Upper lobe of left lung (tissue), 6 donors: ENCODE measurements at places on chromosomes 1 and 21.
A peak's percentile ranks its signal among the peaks of the same experiment; 100 is the strongest.

DNA sequence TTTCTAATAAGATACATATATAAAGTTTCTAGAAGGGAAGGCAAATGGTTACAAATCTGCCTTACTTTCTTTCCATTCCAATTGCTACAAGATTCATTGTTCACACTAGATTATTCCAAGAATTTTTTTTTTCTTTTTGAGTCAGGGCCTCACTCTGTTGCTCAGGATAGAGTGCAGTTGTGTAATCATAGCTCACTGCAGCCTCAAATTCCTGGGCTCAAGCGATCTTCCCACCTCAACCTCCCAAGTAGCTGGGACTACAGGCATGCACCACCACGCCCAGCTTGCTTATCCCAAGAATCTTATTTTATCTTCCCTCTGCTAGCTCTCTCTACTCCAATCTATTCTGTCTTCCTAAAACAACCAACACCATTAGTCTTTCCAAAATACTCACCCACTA, 81.8 kb downstream of the KIAA0319L start:
- no peak for DNase-seq

GRCh38 chr1:152513081-152513480, 1.2 kb upstream of the CRCT1 start:
- DNase-seq: no peak

- no peak for DNase-seq
Measured at GRCh38 chr21:24045775-24046215, 1561.5 kb downstream of the MRPL39 start.

GRCh38 chr21:16192902-16193301, 463.1 kb downstream of the USP25 start:
- DNase-seq: no peak

DNA sequence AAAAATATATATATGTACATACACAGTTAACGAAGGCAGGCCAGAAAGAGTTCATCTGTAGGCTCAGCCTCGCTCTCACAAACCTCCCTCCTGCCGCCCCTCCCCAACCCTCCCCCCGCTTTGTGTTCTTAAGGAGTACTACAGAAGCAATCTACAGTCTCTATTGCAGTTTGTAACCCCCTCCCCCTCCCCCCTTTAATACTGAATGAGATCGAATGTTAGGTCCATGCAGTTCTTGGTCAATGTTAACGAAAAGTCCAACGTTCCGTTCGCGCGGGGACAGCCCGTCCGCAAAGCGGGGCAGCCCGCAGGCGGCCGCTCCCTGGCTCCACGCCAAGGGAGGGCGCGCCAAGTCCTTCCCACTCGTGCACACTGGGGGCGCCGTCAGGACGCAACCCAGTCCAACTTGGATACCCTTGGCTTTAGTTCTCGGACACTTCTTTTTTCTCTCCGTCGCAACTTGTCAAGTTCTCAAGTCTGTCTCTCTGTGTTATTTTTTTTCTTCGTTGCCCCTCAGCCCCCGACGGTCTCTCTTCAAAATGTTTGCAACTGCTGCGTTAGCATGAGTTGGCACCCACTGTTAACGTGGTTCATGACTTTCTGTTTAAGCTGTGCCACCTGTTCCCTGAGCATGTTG, 2.2 kb downstream of the JUN start:
- peak; percentile 51 for DNase-seq

DNA sequence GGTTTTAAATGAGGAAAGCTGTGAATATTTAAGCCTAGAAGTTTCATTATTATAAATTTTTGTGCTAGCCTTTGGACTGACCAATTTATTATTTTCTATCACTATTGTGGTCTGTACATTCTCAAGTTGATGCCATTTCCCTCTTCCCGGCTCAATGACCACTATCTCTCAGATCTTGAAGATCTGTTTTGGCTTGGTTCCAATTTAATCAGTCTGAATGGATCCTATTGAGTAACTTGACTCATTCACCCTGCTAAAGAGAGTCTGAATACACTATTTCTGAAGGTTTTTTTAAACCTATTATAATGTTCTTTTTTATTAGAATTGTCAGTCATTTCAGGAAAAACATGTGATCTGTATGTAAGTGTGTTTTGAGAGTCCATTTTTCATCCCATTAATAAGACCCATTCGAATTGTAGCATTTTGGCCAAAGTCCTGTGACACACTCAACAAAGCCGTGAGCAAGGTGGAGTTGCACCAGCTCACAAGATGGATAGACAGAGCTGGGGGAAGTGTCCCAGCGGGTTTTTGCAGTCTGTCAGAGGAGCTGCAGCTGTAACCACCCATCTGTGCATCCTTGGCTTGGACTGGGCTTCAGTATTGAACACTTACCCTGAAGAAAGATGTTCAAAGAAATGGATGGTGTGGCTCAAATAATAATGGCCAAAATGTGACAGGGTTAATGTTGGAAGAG, 145.6 kb downstream of the NFIA start:
- no peak for DNase-seq

DNA sequence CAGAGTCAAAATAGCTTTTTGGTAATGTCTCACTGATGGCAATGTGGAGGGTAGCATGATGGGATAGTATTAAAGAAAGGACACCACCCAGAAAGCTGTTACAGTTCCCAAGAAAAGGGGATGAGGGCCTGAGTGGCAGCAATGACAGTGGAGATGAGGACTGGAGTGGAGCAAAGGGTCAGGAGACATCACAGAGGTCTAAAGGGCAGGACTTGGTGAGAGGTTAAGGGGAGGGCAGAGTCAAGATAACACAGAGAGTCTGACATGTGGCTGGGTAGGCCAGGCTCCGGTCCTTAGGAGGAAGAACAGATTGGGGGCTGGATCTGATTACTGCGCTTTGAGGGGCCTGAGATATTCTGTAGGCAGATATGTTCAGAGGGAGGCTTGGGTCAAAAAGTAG, 19.3 kb downstream of the ELF3 start:
- DNase-seq: no peak

GRCh38 chr1:29271724-29272123, 35.4 kb downstream of the PTPRU start:
- peak; percentile 90 for DNase-seq

GRCh38 chr1:111223126-111223685, 4.3 kb upstream of the CHI3L2 start:
- DNase-seq: no peak

GRCh38 chr1:167061073-167061464, 29.1 kb downstream of the GPA33 start:
- DNase-seq: no peak
